CD4-positive, alpha-beta T cell (primary cell): ENCODE measurements at places on chromosomes 3 and 15. TPM values are rescaled to one million over a fixed set of nuclear protein-coding genes. Genes with fewer than 3 reads are reported as not detected.
A peak's percentile ranks its signal among the peaks of the same experiment; 100 is the strongest.

- no peak for DNase-seq
- no peak overlapping the region for H3K27ac ChIP-seq
- no peaks in the 10 kb centered on the region for H3K36me3 ChIP-seq
- no peak overlapping the region for H3K4me3 ChIP-seq
Measured at GRCh38 chr3:66938338-66938963, 59.7 kb upstream of the KBTBD8 start.

DNA sequence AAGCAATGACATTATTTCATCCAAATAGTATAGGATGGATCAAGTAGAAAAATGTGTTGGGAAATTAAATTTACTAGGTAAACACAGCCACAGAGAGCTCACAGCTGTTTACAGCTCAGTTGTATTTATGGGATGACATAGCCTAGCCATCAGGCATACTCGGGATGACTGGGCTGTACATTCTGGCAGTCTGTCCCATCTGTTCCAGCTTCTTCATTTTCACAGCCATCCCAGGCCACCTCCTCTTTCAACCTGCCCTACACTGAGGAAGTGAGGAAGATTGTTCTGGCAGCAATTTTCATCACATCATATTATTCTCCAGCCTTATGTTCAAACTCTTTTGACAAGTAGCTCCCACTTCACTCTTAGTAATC is 98.4 kb upstream of the PFN2 start:
- H3K4me1 ChIP-seq: no peaks in the 10 kb centered on the region
- no peaks in the 10 kb centered on the region for H3K36me3 ChIP-seq
- DNase-seq: no peak

The CIDEC gene
- not detected for total RNA-seq

The SCN11A gene
- total RNA-seq: not detected

The ISLR gene
- not detected for total RNA-seq

DNA sequence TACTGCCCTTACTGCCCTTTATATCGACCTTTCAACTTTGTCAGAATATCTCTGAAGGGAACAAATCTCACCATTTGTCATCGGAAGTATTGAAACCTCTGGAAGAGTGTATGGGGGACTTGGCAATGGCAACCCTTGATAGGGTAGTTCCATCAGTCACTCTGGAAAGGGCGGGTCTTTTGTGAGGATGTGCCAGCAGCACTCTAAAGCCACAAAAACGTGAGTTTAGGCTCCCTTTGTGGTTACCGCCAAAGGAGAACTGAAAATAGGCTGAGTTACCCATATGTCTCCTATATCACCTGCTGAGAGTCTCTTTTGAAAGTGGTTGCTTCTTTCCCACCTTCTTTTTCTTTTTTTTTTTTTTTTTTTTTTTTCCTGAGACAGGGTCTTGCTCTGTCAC is 296.8 kb upstream of the CHRM5 start:
- no peak for DNase-seq
- no peaks in the 10 kb centered on the region for H3K36me3 ChIP-seq
- H3K27me3 ChIP-seq: peaks cover 9% of the 10 kb centered on the region
- no peaks in the 10 kb centered on the region for H3K4me1 ChIP-seq
- H3K4me3 ChIP-seq: no peak overlapping the region

The CMSS1 gene
- total RNA-seq: 12.2 TPM

DNA sequence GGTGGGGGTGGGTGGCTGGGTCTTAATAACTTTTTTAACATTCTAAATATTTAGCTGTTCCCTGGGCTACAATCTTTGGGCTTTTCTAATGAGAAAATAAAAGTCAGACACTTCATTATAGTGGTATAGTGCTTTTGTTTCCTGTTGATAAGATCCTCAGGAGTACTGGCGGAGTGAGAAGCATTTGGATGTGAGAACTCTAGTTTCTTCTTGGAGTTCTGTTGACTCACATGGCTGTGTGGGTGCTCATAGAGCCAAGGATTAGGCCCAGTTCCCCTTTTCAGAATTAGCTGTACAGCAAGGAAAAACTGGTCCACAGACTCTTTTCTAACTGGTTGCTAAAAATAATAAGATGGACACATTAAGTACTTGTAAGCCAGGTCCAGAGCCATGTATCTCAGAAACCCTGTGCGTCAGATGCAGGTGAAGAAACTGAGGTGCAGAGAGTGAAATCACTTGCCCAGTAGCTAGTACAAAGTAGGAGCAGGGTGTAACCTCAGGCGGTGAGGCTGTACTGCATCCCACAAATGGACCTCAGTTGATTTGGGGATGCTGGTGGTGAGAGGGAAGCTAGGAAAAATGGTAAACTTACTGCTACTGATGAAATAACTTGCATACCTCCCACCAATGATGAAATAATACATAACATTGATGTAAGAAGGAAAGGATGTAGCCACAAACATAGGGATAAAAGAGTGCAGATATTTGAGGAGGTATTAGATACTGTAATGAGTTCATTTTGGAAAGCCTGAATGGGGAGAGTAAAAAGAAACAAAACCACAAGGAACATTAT is 2.3 kb downstream of the ITPR1 start:
- H3K27ac ChIP-seq: no peak overlapping the region
- H3K4me3 ChIP-seq: peak overlapping the region; percentile 92
- H3K36me3 ChIP-seq: peaks cover 11% of the 10 kb centered on the region
- no peaks in the 10 kb centered on the region for H3K27me3 ChIP-seq
- H3K4me1 ChIP-seq: peaks cover 31% of the 10 kb centered on the region

- no peak for DNase-seq
- no peaks in the 10 kb centered on the region for H3K36me3 ChIP-seq
- no peak overlapping the region for H3K27ac ChIP-seq
- H3K4me3 ChIP-seq: no peak overlapping the region
- H3K4me1 ChIP-seq: no peaks in the 10 kb centered on the region
- no peaks in the 10 kb centered on the region for H3K27me3 ChIP-seq
Measured at GRCh38 chr3:118990823-118991560, 43.7 kb downstream of the IGSF11 start.

DNA sequence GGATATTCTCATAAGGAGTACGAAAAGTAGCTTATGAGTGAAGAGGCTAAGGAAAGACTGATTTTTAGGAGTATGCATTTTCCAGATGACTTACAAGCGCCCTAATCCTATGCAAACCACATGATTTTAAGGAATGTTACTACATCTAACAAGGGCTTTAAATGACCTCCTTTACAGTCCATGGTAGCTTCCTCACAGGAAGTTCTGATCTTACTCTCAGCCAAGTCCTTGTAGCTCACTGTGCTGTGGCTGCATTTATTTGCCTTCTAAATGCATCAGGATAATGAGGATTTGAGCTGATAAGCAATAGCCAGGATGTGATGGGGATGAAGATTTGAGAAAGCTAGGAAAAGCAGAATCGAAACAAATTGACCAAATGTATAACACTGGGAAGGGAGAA is 896.0 kb downstream of the MCTP2 start:
- no peak overlapping the region for H3K4me3 ChIP-seq
- H3K4me1 ChIP-seq: no peaks in the 10 kb centered on the region
- H3K27me3 ChIP-seq: no peaks in the 10 kb centered on the region

The SIN3A gene
- total RNA-seq: 136 TPM
